ENCODE measurements at places on chromosomes 2 and 18.

- no peak for DNase-seq
Observed at GRCh38 chr18:8999872-9000271, 102.6 kb upstream of the NDUFV2 start.

DNA sequence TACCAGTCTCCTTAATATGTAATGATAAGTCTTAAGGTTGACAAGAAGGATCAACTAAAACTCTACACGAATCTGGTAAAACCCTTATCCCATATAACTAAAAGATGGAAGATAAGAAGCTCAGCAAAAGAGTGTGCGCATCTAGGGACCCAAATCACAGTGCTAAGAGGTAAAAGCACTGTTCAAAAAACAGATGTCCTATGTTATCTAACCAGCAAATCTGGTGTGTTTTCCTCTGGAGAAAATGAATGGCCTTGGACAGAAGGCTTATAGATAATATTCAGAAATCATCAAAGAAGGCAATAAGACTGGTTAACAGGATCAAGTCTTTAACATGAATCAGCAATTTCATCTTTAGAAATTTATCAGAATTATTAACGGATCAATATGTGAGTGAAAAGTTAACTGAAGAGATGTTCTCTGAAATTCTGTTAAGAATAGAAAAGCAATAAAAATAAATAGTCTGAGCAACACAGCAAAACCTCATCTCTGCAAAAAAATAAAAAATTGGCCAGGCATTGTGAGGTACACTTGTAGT, 47.1 kb downstream of the RPRD1A start:
- no peak for DNase-seq

DNA sequence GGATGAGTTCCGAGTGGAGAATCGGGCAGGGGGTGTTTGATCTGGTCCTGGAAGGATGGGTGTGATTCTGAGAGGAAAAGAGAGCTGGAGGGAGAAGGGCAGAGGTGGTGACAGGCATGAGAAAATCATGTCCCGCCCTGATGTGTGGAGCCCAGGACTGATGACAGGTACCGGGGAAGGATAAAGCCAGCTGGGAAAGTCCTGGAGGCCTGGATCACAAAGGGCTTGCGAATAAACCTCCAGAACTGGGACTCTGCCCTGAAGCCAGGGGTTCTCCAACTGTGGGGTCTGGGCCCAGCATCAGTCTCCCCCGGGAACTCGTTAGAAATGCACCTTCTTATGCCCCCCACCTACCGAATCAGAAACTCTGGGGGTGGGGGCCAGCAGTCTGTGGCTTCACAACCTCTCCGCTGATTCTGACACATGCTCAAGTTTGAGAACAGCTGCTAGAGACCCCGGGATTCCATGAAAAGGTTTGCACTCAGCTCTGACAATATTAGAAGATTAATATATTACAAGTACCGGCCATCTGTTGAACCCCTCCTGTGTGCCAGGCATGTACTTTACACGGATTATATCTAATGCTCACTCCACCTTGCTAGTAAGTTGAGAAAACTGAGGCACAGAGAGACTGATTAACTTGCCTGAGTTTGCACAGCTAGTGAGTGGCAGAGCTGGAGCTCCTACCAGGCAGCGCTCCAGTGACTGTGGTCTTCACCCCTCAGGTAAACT, 8.0 kb downstream of the TNFRSF11A start:
- DNase-seq: no peak

- DNase-seq: no peak
Observed at GRCh38 chr18:3450012-3450798, at the start of gene TGIF1. Gene TGIF1 (plus strand): TSS chr18:3450172. CDS start chr18:3450490, 318 bp downstream.

DNA sequence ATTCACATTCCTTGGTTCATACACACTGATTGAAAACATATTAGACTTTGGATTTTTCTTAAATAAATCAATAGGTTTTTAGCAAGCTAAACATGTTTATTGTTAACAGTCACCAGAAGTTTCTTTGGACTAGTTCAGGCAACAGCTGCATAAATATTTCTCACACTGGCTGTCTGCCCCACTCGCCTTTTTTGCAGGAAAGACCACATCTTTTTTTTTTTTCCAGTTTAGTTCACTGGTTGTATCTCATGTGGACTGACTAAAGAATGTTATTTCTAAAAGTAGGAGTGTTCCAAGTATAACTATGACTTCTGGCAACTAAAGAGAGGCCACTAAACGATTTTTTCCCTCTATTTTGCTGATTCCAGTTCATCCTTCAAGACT, 31.1 kb downstream of the SLC40A1 start:
- DNase-seq: no peak

GRCh38 chr18:12886498-12887126, 2.6 kb upstream of the PTPN2 start:
- no peak for DNase-seq

- DNase-seq: no peak
Observed at GRCh38 chr2:241008711-241009121, 10.3 kb downstream of the SNED1 start.

DNA sequence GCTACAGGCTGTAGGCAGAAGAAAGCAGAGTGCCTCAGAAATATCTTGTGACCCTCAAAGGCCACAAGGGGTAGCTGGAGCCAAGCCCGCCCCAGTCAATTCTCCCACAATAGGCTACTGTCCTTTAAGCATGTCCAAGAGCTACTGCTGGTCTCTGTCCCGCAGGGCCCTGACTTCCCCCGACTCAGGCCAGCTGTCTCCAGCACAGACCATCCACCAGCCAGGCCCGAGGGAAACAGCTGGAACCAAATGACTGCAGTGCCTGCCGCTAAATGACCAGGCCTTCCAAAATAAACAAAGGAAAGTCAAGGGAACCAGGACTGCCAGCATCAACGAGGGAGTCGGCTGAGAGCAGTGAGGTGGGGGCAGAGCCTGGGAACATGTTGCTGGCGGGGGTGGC, 36.7 kb downstream of the MCFD2 start:
- DNase-seq: no peak

- no peak for DNase-seq
Observed at GRCh38 chr2:78353168-78353567, 672.3 kb upstream of the REG3G start.

DNA sequence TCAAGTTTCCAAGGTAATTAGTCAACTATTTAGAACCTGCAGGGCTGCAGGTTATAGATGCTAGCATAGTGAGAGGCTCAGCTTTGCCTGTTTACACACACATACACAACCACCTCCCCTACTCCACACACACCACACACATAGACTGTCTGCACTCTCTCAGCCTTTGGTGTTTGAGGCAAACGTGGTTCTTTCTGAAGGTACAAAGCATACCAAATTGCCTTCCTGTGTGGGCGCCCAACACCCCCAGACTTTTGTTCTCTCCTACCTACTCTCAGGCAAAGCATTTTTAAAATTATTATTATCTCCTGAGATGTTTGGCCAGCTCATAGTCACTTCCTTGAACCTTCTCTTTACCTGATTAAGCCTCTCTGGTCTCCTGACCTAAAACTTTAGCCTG, 44.9 kb downstream of the MYO3B start:
- DNase-seq: no peak

DNA sequence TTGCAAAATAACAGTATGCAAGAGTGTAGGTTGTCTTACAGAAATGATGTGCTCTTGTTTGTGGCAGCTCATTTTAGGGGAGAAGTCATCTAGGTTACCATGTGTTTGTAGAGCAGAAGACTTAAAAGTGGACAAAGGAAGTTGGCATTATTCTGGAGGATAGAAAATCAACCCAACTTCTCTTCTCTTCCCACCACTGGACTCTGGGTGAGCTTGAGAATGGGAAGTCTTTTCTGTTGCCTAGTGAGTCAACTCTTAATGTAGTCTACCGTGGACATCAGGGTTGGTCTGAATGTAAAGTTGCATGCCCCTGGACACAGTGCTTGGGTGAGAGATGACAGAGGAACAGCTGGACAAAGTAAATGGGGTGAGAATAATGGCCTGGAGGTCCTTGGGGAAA, 98.3 kb downstream of the FMNL2 start:
- DNase-seq: no peak

- DNase-seq: no peak
Observed at GRCh38 chr2:9702604-9703084, 71.8 kb upstream of the YWHAQ start.

DNA sequence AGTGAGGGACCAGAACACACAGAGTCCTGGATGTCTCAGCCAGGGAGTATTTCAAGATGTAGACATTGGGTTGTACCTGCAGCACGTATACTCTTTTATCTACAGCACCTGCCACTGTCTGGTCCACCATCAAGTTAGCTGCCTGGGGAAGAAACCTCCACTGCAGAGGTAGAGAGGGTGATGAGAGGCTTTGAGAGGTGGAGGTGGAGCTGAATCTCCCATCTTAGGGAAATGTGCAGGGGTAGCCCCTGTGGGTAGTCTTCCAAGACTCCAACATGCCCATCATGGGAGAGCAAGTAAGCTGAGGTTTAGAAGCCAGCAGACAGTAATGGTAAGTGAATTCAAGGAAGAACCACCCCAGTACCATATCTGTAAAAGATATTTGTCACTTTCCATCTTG, 93.3 kb upstream of the CELF4 start:
- no peak for DNase-seq

GRCh38 chr18:37280701-37281393, 284.8 kb downstream of the CELF4 start:
- no peak for DNase-seq

- no peak for DNase-seq
Observed at GRCh38 chr2:122545821-122546220, 790.4 kb downstream of the TSN start.

GRCh38 chr18:35186291-35187034, 54.4 kb upstream of the ZNF397 start:
- no peak for DNase-seq

DNA sequence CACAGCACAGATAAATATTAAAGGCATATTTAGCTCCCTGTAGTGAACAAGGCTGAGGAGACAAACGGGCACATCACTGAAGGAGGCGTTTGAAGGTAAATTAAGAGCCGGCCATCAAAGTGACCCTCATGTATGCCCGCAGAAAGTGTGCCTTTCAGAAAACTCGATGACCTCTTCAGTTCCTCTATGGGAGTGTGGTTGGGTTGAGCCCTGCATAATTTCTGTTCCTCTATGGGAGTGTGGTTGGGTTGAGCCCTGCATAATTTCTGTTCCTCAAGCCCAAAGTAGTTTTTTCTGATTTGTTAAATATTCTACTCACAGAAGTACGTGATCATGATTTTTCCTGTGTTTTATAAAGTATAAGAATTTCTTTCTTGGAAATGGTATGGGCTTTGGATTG, 568.5 kb downstream of the TSN start:
- DNase-seq: no peak

DNA sequence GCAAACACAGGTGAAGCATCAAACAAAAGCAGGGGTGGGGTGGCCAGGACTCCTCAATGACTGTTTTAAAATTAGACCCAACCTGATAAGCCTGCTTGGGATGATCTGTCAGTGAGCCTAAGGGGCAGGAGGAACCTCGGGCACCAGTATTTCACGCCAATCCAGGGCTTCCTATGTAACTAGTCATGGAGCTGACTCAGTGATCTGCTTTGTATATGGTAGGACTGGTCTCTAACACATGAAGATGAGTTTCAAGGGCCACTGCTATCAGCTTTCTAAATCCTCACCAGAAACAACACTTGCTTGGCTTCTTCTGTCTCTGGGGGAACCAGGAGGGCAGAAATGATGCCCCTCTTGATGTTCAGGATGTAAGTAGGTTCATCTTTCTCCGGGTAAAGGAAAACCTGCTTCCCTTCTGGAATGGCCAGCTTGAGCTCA, 6.2 kb downstream of the APOB start:
- no peak for DNase-seq

DNA sequence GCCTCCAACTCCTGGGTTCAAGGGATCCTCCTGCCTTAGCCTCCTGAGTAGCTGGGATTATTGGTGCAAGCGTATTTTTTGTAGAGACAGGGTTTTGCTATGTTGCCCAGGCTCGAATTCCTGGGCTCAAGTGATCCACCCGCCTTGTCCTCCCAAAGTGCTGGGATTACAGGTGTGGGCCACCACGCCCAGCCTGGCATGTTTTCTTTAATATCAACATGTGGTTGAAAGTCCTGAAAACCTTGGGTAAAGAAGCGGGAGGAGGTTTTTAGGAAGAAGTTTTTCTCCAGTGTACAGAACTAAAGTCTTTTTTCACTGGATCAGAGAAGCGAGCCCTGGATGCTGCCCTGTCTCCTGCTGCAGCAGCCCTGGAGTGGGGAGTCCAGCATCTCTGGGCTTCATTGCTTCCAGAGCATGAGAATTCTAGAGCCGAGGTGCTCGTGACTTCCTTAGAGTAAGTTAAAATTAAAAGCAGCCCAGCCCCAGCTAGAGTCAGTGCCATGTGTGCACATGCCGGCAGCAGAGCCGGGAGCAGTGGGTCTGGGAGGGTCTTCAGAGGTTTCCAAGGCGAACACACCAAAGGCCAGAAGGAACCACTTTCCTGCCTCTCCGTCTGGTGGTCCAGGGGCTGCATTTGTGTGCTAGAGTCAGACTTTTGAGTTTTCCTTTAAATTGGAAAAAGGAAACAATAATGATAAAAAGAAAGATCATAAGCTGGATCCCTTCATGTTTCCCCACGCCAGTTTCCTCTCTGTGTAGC, 31.2 kb downstream of the ITGB1BP1 start:
- no peak for DNase-seq

- DNase-seq: no peak
Observed at GRCh38 chr18:80143881-80144280, 34.8 kb downstream of the ADNP2 start.

DNA sequence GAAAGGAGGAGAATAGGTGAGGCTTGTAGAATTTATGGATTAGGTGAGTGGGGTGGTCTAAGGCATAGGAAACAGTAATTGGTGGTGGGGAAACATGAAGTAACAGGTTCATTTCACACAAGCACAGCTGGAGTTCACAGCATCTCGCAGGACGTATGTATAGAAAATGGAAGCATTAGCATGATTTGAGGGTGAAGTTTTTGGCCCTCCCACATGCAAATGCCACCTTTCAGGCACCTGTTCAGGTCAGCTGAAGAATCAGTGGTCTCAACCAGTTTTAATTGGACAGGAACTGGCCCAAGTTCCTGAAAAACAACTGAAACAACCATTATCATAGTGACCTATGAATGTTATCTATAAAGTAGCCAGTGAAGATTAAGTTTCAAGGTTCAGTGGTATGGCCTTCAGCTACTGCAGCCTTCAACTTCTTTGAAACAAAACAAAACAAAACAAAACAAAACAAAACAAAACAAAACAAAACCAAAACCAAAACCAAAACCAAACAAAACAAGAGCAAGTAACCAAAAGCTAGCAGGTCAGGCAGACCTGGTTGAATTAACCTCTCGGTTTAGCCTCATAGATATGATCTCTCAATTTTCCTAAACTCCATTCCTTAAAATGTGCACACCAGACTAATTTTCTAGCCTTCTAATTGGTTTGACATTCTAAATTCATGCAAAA, 102.1 kb upstream of the SPHKAP start:
- no peak for DNase-seq

GRCh38 chr2:83784947-83785346, 674.1 kb downstream of the SUCLG1 start:
- DNase-seq: no peak

GRCh38 chr18:8854962-8855361, 149.6 kb downstream of the MTCL1 start:
- DNase-seq: no peak

- no peak for DNase-seq
Observed at GRCh38 chr2:162215162-162215561, 28.1 kb downstream of the FAP start.

- no peak for DNase-seq
Observed at GRCh38 chr2:133486771-133487191, 81.5 kb downstream of the NCKAP5 start.
